Liver (tissue), 10 donors: ENCODE measurements at places on chromosomes 7 and 10. TPM values are rescaled to one million over a fixed set of nuclear protein-coding genes. Genes with fewer than 3 reads are reported as not detected.
A peak's percentile ranks its signal among the peaks of the same experiment; 100 is the strongest.

- DNase-seq, result no peak
These were observed 355.5 kb downstream of the GLRX3 start for GRCh38 chr10:130491693-130492050.

DNA sequence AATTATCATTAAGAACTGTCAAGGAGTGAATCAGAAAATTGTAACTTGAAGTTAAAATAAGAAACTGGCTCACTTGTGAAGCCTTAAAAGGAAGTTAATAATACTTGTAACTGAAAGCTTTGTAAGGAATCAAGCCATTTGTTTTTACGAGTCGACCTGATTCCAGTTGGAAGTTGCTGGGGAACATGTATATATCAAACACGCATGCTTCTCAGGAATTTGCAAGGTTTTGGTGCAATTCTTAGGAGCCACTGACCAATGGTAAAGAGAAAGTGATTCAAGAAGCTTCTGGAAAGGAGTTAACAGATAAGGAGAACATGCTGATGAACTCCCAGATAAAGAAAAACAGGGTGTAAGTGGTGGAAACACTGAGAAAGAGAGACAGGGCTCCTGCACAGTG is 56.4 kb downstream of the ETV1 start:
- DNase-seq, result no peak

DNA sequence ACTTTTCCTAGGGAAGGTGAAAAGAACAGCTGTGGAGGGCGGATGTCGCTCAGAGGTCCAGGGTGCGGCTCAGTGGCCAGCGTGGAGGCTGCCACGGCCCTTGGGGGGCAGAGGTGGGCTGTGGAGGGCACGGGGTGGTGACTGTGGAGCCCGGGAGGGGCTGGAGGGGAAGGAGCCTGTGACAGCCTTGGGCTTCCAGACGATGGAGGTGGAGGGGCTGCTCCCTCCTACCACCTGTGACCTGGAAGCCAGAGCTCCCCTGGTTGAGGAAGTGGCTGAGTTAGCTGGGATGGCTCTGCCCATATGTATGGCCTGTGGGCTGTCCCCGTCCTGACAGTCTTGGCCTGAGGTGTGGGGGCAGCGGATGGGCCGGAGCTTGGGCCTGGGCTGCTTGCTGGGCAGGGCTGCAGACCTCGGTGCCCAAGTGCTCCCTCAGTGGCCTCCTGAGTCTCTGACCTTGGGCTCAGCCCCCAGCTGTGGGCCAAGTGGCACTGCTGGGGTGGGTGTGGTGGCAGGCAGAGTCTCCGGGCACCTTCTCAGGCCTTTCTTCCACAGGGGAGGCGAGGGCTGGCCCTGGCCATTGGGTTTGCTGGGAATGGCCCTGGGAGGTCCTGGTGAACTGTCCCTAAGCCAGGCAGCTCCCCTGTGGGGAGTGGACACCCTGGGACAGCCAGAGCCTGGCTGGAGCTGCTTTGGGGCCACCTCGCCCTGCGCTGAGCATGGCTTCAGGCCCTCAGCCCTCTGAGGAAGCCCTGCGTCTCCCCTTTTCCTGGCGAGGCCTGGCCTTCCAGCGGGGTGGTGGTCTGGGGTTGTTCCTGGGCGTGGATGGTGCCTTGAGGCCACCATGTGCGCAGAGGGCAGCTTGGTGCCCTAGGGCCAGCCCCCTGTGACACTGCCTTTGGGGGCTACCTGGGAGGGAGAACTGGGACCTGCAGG is 3.9 kb downstream of the BRI3 start:
- no peak for DNase-seq

- DNase-seq, result peak; percentile 19
These were observed 26.9 kb downstream of the ADCY1 start for GRCh38 chr7:45601094-45601493.

GRCh38 chr7:99141334-99141733 is 2.6 kb downstream of the SMURF1 start:
- DNase-seq, result no peak

The FAM25C gene
- not detected for total RNA-seq

The CTAGE8 gene
- total RNA-seq, result not detected

The PLEKHS1 gene
- under 0.01 TPM for total RNA-seq

The VGF gene
- total RNA-seq, result not detected

The UPF2 gene
- total RNA-seq, result 19.6 TPM
